Stimulated activated naive CD4-positive, alpha-beta T cell treated with Interleukin-2 at 50 U/mL for 16 hours (primary cell): ENCODE measurements at places on chromosomes 11 and 22.
A peak's percentile ranks its signal among the peaks of the same experiment; 100 is the strongest.

DNA sequence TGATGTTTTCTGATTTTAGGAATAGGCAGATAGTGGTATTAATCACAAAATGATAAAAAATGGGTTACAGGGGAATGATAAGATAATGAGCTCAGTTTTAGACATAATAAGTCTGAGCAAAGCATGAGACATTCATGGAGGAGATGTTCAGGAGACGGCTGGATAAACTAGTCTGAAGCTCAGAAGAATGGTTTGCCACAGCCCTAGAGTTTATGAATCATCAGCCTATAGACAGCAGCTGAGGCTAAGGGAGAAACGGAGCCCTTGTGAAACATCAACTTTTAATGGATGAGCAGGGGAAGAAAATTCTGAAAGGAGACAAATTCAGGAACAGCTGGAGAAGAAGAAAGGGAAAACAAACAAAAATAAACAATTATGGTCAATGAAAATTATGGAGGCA, 87.2 kb downstream of the RELT start:
- DNase-seq = no peak

DNA sequence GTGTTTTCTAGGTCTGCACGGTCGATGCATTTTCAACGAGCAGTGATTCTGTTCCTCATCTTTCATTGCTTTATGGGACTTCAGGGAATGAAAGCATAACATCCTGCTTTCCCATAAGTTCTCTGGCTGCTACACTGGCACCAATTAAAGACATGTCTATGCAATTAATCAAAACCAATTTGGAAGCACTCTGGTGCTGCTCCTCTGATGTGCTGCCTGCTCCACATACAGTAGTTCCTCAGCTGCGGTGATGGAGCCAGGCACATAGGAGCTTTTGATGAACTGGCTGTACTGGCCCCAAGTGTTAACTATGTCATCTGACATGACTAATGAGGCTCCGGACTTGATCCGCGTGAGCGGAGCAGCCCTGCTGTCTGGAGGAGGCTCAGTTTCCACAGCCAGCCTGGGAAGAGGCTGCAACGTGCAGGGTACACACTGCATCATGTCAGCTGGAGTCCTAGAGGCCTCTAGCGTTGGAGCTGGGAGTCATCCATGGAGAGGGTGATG, 29.8 kb downstream of the GVQW3 start:
- no peak for DNase-seq

DNA sequence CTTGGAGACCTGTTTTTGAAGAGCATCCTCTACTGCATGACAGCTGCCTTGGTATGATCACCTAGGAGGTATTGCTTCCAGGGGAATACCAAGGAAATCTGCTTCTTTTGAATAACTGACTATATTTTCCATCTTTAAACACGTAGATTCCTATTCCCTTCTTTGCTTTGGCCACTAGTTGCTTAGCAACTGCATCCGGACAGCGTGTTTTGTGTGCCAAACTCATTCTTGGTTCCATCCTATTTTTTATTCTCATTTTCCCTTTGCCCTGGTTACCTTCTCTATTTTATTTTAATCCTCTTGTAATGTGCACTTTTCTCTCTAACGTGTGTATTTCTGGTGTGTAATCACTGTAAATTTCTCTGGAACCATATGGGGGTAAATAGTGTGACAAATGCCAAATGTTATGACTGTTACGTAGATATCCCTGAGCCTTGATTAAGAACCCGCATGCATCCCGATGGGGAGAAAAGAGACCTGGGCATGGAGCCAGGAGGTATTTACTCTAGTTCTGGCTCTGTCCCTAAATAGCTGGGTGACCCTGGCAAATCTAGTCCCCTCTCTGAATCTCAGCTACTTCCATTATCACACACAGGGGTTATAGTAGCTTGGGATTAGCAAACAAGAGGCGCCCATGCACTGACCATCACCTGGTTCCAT, 241.7 kb downstream of the MIAT start:
- DNase-seq = no peak

- peak; percentile 25 for DNase-seq
These were observed 37.3 kb upstream of the SLC22A12 start for GRCh38 chr11:64553554-64554201.
